ENCODE measurements at places on chromosomes 7 and 10. TPM values are rescaled to one million over a fixed set of nuclear protein-coding genes. Genes with fewer than 3 reads are reported as not detected.

WEE2 gene
- 0.12 TPM for total RNA-seq

MYOZ1 gene
- 13.1 TPM for total RNA-seq

IRF5 gene
- 15.5 TPM for total RNA-seq

RTKN2 gene
- total RNA-seq: 0.21 TPM

CLRN3 gene
- not detected for total RNA-seq

CYP17A1 gene
- total RNA-seq: not detected

DGKB gene
- total RNA-seq: 0.96 TPM

DNA sequence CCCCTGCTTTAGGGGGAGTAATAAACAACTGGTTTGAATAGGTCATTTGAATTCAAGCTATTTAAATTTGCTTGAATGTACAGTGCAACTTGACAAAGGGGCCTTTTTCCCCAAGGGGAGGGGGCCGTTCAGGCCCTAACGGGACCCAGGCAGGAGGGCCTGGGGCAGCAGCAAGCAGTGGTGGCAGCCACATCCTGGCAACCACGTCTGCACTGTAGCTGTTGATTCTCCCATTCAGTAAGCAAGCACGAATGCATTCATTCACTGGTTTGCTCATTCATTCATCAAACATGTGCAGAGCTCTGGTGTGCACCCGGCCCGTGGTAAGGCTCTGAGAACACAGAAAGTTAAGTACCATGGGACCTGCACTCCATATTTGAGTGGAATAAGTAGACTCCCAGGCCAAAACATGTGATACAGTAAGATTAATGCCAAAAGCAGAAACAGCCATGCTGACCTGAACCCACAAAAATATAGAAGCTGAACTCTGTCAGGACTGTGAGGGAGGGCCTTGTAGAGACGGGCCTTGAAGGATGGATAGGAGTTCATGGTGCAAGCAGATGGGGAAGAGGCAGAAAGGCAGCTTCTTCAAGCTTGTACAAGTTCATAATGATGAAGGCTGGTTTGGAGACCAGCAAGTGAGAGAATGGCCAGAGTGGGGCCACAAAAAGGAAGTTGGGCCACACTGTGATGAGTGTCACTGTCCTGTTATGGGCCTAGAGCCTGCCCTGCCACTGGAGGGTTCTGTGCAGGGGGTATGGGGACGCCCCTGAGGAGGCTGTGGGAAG is 29.3 kb upstream of the C10orf53 start:
- DNase-seq: no peak

DNA sequence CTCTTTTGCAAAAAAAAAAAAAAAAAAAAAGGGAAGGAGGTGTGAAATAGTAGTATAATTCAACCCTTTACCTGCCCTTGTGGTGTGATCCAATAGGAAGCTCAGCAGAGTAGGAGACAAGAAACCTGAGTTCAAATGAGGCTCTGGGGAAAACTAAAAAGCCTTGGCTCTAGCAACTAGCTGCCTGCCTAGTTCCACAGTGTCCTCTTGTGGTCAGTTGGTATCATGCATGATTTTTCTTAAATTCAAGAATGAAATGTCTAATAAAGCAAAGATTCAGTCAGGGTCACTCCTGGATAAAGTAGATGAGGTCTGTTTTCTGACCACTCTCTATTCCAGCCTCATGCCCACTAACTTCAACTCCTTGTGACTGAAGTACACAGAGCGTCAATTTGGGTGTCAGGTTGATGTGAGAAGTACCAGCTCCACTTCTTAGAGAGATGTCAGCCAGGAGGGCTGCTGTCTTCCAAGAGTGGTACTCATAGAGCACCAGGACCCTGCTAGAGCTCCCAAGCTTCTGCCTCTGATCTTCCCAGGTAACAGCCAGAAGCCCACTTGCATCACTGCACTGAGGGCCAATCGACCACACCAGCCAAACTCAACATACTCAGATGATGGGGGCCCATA is 10.5 kb downstream of the LSM5 start:
- no peak for DNase-seq

DNA sequence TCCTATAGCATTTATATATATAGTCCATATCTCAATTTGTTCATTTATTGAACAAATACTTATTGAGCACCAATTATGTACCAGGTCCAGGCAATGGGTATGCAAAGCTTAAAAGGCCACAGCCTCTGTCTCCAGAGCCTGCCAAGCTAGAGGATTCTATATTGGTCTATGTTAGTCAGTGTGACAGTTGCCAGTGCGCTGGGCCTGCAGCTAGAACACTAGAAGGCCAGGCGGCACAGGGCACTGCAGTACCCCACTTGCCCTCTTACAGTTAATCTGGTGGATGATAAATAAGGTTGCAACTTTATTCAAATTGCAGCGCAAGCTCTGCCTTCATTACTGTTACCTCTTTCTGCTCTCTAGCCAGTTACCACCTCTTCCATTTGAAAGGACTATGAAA is 68.8 kb downstream of the PPP1R3C start:
- no peak for DNase-seq

DNA sequence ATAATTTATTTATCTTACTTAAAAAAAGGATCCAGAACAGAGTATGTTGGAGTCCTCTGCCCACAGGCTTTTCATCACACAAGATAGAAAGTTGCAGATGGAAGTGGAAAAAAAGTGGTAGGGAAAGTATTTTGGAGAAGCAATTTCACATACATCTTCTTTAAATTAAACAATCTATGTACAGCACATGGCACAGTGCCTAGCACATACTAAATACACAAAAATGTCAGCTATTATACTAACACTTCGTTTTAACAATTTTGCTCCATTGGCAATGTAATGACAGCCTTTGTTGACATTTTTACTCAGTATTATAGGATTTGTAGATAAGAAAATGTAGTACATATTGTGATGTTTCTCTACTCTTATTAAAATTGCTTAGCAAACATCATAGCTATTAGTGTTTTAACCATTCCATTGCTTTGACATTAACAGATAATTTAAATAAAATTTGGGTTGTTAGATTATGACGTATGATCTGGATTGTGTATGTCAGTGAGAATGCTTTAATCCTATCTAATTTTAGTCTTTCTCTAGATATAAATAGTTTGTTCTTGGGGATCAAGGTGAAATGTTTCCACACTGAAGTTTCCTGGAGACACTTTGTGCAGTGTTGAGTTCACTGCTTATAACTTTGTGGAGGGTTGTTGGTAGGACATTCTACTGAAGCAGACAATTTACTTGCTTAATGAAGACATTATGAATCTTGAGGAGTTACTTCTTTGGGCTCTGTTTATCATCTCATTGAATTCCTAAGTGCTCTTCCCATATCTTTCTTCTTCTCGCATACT is 202.8 kb upstream of the DKK1 start:
- no peak for DNase-seq

GRCh38 chr7:128914566-128915151 is 4.2 kb upstream of the KCP start:
- DNase-seq: no peak

DNA sequence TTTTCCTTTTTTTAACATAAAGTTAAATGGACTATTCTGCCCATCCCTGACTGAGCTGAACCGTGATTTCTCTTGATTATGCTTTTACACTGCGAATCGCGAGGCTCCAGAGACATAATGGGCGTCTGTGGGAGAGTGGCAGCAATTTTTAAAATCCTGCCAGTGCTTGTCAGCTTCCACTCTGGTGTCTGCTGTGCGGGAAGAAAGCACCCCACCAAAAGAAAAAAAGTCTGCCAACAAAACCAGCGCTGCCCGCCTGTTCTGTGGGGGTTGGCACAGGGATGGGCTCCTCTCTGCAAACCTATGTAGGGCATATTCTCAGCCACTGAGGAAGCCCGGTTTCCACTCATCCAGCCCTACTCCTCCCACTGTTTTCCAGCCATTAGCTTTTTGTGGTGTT is 592.3 kb upstream of the GALNT17 start:
- DNase-seq: no peak

GRCh38 chr7:95389516-95389915 is 6.7 kb downstream of the PON3 start:
- no peak for DNase-seq

GRCh38 chr10:75098902-75099673 is 12.4 kb upstream of the SAMD8 start:
- peak; percentile 55 for DNase-seq

- DNase-seq: no peak
Measured at GRCh38 chr7:142200206-142200605, 57.7 kb downstream of the PRSS58 start.

GRCh38 chr10:69669409-69669808 is 39.4 kb downstream of the FAM241B start:
- DNase-seq: no peak

- DNase-seq: peak; percentile 51
Measured at GRCh38 chr7:44290252-44290620, 35.2 kb downstream of the CAMK2B start.

DNA sequence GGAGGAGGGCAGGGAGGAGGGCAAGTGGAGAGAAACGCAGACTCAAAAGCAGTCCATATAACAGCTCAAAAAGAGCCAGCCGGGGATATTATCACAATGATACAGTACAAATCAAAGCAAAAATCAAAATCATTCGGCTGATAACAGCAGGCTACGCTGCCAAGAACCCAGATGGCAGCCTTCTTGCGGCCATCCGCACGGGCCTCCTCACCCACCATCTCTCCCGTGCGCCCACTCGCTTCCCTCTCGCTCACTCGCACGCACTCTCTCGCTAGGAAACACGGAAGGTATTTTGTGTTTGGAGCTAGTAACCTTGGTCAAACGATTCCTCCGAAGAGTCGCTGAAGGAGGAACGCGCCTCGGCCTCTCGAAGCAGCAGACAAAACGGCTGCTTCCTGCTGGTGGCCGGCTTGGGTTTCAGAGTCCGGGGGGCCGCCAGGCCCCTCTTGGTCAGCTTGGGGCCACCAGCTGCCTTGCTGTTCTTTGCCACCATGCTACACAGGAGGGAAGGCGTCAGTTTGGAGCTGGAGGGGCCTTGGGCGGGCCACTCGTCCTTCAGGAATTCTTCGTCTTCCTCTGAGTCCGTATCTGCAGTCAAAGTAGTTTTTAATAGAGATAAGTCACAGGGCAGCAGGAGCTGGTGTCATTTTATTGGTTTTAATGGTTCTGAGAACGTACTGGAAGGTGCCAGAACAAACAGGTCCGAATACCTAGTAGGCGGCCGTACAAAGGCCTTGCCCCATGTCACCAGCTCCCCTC is 68.9 kb downstream of the SLC29A4 start:
- no peak for DNase-seq

GRCh38 chr10:60513281-60513680 is 123.6 kb upstream of the ANK3 start:
- no peak for DNase-seq

GRCh38 chr7:150875791-150876190 is 23.5 kb downstream of the AOC1 start:
- no peak for DNase-seq

DNA sequence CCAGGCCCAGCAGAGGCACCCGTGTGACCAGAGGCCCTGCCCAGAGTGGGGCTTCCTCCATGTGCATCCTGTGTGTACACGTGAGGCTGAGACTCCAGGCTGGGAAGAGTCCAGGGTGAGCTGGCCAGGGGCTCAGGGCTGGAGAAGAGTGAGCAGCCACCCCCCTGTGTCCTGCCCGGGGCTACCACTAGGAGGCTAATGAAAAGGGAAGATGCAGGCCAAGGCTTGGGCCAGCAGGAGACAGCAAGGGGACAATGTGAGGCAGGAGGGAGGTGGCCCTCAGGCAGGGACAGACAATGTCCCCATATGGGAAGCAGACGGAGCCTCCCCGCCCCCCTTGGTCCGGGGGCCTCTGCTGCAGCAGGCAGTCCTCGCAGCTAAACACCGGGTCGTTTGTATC is 102.0 kb downstream of the HIF1AN start:
- DNase-seq: no peak

GRCh38 chr7:66359656-66360211 is 154.6 kb downstream of the TPST1 start:
- no peak for DNase-seq

- peak; percentile 66 for DNase-seq
Measured at GRCh38 chr7:130894146-130894908, 160.3 kb upstream of the KLF14 start.
